Stimulated activated CD8-positive, alpha-beta memory T cell treated with anti-CD3 and anti-CD28 coated beads, Interleukin-2, amount 100 ng/mL, for 1 hour (primary cell): ENCODE measurements at places on chromosomes 12 and 14.

- no peak for DNase-seq
These were observed 34.7 kb downstream of the TNFAIP2 start for GRCh38 chr14:103157969-103158368.

DNA sequence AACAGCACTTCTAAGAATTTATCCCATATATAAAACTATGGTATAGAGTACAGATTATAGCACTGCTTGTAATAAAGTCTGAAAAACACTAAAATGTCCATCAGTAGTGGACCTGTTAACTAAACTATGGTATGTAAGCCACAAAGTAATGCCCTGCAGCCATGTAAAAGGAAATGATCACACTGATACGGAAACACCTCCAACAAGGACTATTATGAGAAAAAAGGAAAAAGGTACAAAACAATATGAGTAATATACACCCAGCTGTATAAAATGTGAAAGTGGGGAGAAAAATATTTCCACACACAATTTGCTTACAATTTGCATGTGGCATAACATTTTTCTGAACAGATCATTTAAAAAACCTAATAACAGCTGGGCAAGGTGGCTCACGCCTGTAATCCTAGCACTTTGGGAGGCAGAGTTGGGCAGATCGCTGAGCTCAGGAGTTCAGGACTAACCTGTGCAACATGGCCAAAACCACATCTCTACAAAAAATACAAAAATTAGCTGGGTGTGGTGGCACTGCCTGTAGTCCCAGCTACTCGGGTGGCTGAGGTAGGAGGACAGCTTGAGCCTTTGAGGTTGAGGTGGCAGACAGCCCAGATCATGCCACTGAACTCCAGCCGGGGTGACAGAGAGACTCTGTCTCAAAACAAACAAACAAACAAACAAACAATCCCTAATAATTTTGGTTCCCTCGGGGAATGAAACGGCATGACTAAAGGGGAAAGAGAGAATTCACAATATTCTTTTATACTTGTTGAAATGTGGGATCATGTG, 250.5 kb downstream of the MED13L start:
- no peak for DNase-seq

DNA sequence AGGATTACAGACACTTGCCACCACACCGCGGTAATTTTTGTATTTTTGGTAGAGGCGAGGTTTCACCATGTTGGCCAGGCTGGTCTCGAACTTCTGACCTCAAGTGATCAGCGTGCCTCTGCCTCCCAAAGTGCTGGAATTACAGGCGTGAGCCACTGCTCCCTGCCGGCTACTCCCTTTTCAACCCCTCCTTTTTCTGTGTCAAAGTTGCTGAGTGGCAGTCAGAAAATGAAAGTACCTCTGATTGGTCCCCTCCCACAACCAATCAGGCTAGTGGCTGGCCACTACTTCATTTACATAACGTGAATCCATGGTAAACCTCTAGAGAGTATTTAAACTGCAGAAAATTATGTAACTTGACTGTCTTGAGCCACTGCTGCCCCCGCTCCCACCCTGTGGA, 5.9 kb downstream of the RESF1 start:
- no peak for DNase-seq

DNA sequence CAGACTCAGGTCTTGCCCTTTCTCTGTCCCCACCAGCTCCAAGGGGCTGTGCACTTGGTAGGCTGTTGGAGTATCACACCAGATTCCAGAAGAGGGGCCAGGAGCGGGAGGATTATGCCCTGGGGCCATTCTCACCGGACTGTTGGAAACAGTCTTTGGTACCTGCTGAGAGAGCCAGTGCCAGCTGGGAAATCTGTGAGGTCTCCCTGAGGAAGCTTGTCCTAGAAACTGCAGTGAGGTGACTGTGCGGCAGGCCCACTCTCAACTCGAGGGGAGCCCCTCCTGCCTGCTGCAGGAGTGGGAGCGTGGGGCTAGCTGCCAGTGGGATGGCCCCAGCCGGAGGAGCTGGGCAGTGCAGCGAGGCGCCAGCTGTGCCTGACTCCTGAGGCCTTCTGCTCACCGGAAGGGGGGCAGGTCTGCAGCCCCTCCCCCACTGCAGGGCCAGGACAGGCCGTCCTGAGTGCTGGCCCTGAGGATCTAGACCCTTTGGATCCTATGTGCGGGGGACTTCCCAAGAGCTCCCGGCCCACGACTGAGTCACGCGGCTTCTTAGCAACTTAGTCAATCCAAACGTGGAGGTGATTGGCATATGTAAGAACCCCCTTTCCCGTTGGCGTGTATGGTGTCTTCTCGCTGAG, 295.2 kb downstream of the CACNA1C start:
- DNase-seq = no peak

- DNase-seq = no peak
These were observed 4.3 kb upstream of the FGD4 start for GRCh38 chr12:32395026-32395425.

GRCh38 chr12:22856178-22856577, 231.2 kb downstream of the ETNK1 start:
- DNase-seq = no peak

- DNase-seq = no peak
These were observed 82.3 kb downstream of the GTF2A1 start for GRCh38 chr14:81138429-81138828.
